Stimulated activated CD4-positive, alpha-beta T cell treated with anti-CD3 and anti-CD28 coated beads, TNF-alpha, amount 100 ng/mL, for 1 hour (primary cell): ENCODE measurements at places on chromosomes 4 and X.

GRCh38 chr4:117900832-117901231, 133.5 kb upstream of the NDST3 start:
- no peak for DNase-seq

DNA sequence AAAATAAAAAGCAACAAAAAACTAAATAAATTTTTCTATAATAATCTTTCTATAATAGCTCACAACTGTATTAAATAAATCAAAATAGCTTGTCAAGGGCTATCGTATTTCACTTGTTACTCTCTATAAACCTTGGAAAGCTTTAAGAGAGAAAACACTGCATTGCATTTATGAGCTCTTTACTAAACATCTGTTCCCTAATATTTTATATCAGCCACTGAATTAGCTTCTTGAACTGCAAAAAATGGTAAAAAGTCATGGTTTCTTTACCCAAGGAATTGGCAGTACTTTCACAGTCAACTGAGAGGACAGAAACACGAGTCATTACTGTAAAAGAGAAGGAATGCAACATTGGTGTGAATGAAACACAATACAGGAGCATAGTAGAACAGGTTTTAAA, 671.2 kb downstream of the PCDH18 start:
- DNase-seq = no peak

DNA sequence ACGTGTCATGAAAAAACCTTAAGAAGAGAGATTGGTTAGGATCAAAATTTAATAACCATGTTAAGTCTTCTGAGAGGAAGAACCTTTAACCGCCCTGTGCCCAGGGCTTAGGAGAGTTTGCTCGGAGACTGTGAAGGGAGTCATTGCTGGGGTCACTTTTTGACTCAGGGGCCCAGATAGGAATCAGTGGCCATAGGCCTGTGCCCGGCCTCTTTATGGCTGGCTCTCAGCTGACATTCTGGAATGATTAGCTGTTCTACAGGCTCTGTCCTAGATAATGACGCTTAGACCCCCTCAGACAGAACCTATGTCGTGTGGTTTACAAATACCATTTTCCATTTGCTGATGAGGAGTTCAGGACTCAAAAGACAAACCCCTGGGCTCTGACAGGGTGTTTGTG, 174.1 kb downstream of the DCLK2 start:
- no peak for DNase-seq

- no peak for DNase-seq
These were observed 23.7 kb upstream of the NUDT6 start for GRCh38 chr4:122946142-122946541.

- DNase-seq = no peak
These were observed 57.7 kb upstream of the PASD1 start for GRCh38 chrX:151505796-151506195.

GRCh38 chr4:48067536-48067935, 51.0 kb downstream of the NIPAL1 start:
- no peak for DNase-seq

- no peak for DNase-seq
These were observed 382.5 kb upstream of the TENM3 start for GRCh38 chr4:181860668-181861067.

- no peak for DNase-seq
These were observed 2.2 kb downstream of the AR start for GRCh38 chrX:67545893-67546495.
